ENCODE measurements at places on chromosomes 12 and 14. TPM values are rescaled to one million over a fixed set of nuclear protein-coding genes. Genes with fewer than 3 reads are reported as not detected.

- H3K4me1 ChIP-seq: peaks cover 9% of the 10 kb centered on the region
- H3K27ac ChIP-seq: no peak overlapping the region
- H3K27me3 ChIP-seq: no peaks in the 10 kb centered on the region
These were observed 87.8 kb upstream of the ZFP36L1 start for GRCh38 chr14:68880581-68881105.

Gene SLC6A13
- total RNA-seq: 0.72 TPM

GRCh38 chr12:14841761-14842160, 1.6 kb downstream of the ART4 start:
- H3K4me1 ChIP-seq: peaks cover 35% of the 10 kb centered on the region
- no peaks in the 10 kb centered on the region for H3K27me3 ChIP-seq
- no peak overlapping the region for H3K4me3 ChIP-seq
- DNase-seq: peak; percentile 84
- peak overlapping the region; percentile 86 for H3K27ac ChIP-seq
- H3K36me3 ChIP-seq: no peaks in the 10 kb centered on the region

Gene CCDC38
- not detected for total RNA-seq

GRCh38 chr12:108821407-108822397, 35.7 kb downstream of the SSH1 start:
- peak; percentile 60 for DNase-seq
- no peak overlapping the region for H3K4me3 ChIP-seq
- peak overlapping the region; percentile 72 for H3K27ac ChIP-seq
- peaks cover 42% of the 10 kb centered on the region for H3K36me3 ChIP-seq
- no peaks in the 10 kb centered on the region for H3K27me3 ChIP-seq
- H3K4me1 ChIP-seq: peaks cover 16% of the 10 kb centered on the region

GRCh38 chr12:107441665-107442300, 243.8 kb upstream of the PWP1 start:
- no peak overlapping the region for H3K27ac ChIP-seq
- no peaks in the 10 kb centered on the region for H3K36me3 ChIP-seq
- H3K4me3 ChIP-seq: no peak overlapping the region
- peaks cover 3% of the 10 kb centered on the region for H3K4me1 ChIP-seq
- DNase-seq: no peak
- H3K27me3 ChIP-seq: no peaks in the 10 kb centered on the region

GRCh38 chr12:109946505-109946904, 46.4 kb downstream of the TCHP start:
- peaks cover 8% of the 10 kb centered on the region for H3K4me1 ChIP-seq
- H3K27ac ChIP-seq: no peak overlapping the region
- H3K36me3 ChIP-seq: peaks cover 62% of the 10 kb centered on the region
- no peak for DNase-seq
- no peak overlapping the region for H3K4me3 ChIP-seq

DNA sequence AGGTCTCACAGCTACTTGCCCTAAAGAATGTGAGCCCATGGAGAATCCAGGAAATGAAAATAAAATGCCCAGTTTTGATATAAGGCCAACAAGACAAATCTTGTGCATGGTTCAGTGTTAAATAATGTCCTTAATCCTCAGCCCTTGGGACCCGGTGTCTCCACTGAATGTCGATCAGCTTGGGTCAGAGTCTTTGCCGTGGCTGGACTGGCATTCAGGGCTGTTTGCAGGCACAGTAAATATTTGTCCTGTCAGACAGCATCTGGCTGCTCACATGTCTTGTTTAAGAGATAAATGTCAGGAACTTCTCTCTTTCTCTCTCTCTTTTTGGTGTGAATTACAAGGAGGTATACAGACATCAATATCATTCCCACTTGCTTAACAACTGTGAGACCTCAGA, 452.5 kb downstream of the FUT8 start:
- no peak for DNase-seq
- H3K4me1 ChIP-seq: no peaks in the 10 kb centered on the region
- no peak overlapping the region for H3K4me3 ChIP-seq

- DNase-seq: no peak
- H3K4me1 ChIP-seq: peaks cover 6% of the 10 kb centered on the region
- no peak overlapping the region for H3K4me3 ChIP-seq
These were observed 36.7 kb downstream of the PTPRR start for GRCh38 chr12:70883855-70884254.

Gene CDCA4
- total RNA-seq: 33.0 TPM

DNA sequence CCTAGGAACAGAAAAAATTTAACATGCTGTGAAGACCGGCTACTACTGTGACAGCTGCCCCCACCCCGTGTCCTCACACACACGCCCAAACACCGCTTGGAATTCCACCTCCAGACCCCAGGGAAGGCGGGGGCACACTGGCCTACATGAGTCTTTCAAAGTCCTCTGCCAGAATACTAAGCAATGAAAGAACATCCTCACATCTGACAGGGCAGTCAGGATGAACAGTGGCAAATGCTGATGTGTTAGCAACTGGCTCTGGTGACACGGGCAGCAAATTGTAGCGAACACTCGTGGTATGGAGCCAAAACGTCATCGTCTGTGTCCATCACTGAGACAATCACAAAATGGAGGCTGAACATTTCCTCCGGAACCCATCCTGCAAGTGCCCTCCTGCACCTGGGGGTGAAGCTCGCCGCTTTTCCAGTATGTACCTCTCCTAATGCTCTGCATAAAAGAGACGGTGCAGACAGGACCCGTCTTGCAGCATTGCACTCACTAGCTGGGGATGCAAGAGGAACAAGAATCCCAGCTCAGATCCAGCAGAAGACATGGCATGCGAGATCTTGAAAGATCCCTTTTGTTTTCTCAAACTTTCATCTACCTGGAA, 94.8 kb downstream of the BCL11B start:
- H3K27ac ChIP-seq: no peak overlapping the region
- H3K27me3 ChIP-seq: no peaks in the 10 kb centered on the region
- H3K4me3 ChIP-seq: no peak overlapping the region
- H3K4me1 ChIP-seq: peaks cover 6% of the 10 kb centered on the region

Gene LMBR1L
- 35.7 TPM for total RNA-seq

DNA sequence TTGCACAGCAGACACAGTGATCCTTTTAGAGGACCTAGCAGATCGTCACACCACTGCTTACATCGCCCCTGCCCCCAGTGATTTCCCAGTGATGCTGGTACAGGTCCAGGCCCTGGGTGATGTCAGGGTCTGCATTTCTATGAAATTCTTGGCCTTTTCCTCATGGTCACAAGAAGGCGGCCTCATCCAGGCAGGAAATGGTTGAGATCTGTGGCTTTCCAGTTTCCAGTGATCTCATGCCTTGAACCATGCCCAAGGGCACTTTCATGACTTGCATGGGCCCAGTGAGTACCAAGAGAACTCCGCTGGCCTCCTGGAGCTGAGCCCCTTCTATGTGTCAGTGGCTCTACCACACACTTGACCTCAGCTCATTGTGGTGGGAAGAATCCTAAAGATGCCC, 41.9 kb upstream of the BDKRB2 start:
- H3K27me3 ChIP-seq: no peaks in the 10 kb centered on the region
- no peak overlapping the region for H3K4me3 ChIP-seq
- H3K4me1 ChIP-seq: peaks cover 5% of the 10 kb centered on the region
- no peak for DNase-seq

DNA sequence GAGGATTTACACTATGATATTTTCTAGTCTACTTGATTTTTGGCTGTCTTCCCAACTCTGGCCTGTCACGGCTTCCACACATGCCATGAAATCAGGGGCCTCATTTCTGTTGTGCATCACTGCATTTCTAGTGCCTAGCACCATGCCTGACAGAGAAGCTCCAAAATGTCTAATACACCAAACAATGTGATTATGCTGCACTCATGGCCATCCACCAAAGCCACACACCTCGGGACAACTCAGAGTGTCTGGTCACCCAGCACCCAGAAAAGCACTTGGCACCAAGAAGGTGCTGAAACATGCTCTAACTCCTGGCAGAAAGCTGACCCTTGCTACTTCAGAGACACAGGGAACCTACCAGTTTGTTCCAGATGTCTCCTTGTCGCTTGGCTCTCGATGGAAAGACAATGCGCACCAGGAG, 11.3 kb downstream of the GCN1 start:
- no peak overlapping the region for H3K4me3 ChIP-seq
- no peaks in the 10 kb centered on the region for H3K27me3 ChIP-seq
- H3K36me3 ChIP-seq: peaks cover 94% of the 10 kb centered on the region
- no peak for DNase-seq
- H3K4me1 ChIP-seq: peaks cover 12% of the 10 kb centered on the region

DNA sequence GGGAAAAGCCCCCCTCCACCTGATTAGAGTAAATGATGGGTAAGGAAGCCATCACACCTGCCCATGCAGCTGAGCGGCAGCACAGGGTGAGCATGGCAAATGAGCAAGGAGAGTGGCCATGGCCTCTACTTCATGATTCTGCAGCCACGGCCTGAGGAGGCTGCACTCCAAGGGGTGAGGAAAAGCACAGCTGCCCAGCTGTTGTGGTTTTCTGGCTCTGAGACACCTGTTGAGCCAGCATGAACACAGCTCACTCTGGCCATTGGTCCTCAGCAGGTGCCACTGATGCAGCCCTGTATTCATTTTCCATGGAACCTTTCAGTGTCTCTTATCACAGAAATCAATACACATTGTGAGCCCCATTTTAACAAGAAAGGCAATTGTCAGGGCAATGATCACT, 707.2 kb downstream of the AACS start:
- H3K36me3 ChIP-seq: no peaks in the 10 kb centered on the region
- DNase-seq: no peak
- no peaks in the 10 kb centered on the region for H3K27me3 ChIP-seq

GRCh38 chr12:124492879-124493808, 74.3 kb downstream of the NCOR2 start:
- H3K4me3 ChIP-seq: no peak overlapping the region
- peaks cover 8% of the 10 kb centered on the region for H3K4me1 ChIP-seq
- H3K27ac ChIP-seq: no peak overlapping the region
- no peak for DNase-seq
- H3K36me3 ChIP-seq: peaks cover 32% of the 10 kb centered on the region

Gene NID2
- total RNA-seq: not detected

- H3K27ac ChIP-seq: no peak overlapping the region
- no peaks in the 10 kb centered on the region for H3K27me3 ChIP-seq
- no peak for DNase-seq
- H3K36me3 ChIP-seq: no peaks in the 10 kb centered on the region
- no peak overlapping the region for H3K4me3 ChIP-seq
- no peaks in the 10 kb centered on the region for H3K4me1 ChIP-seq
These were observed 95.1 kb upstream of the PTPRB start for GRCh38 chr12:70732287-70732686.

Gene TROAP
- 41.9 TPM for total RNA-seq

GRCh38 chr14:31110872-31111271, 84.7 kb upstream of the STRN3 start:
- peaks cover 81% of the 10 kb centered on the region for H3K36me3 ChIP-seq
- no peak for DNase-seq
- H3K4me1 ChIP-seq: no peaks in the 10 kb centered on the region
- H3K27ac ChIP-seq: no peak overlapping the region
- no peak overlapping the region for H3K4me3 ChIP-seq

DNA sequence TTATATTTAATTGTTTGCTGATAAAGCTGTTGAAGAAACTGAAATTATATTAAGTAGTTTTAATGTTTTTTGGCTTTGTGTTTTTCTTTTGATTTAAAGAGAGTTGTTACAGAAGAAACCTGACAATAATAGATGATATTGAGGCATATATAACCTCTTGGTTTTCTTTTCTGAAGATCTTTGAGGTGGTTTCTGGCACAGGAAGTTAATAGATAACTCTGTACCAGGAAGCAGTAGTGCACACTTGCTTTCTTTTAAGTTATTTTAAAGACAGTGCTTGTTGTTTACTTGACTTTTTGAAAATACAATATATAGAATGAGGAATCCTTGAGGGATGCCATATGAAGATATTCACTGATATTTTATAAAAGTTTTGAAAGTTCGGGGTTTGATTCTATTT, 209.0 kb upstream of the FBXO33 start:
- H3K36me3 ChIP-seq: no peaks in the 10 kb centered on the region
- no peak overlapping the region for H3K4me3 ChIP-seq
- H3K27ac ChIP-seq: no peak overlapping the region
- H3K27me3 ChIP-seq: peaks cover 36% of the 10 kb centered on the region

Gene CD69
- not detected for total RNA-seq

DNA sequence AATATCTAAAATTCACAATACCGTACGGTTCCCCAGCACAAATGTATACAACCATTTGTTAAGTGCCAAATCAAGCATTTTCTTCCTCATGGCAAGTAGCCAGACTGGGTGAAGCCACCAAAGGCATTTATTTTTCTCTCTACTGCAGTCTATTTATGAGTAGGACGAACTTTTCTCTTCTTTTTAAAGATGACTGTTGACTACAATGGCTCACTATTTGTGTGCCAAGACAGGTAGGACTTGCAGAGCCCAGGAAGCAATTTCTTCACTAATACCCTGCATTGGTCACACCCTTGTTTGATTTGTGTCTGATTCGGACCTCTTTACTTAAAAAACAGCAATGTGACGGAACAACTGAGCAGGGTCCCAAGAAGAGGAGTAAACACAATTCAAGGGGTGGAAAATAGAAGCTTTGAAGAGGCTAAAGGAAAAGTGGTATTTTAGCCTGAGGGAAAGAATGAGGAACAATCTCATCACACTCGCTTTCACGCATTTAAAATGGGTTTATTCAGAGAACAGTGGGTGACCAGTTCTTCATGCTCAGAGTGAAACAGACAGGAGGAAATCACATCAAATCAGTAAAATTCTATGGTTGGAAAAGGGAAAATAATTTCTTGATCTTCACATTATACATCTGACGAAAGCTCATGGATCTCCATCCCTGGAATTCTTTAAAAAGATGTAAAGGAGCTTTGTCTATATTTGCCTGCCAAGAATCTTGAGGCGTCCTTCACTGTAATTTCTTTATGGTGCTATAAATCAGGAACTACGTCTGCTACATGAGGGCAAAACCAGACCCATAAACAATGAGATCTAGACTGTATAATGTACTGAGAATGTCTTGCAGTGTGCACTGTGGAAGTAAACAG, 183.8 kb downstream of the PPM1H start:
- H3K4me3 ChIP-seq: no peak overlapping the region
- no peak for DNase-seq
- no peaks in the 10 kb centered on the region for H3K27me3 ChIP-seq
- no peaks in the 10 kb centered on the region for H3K4me1 ChIP-seq

GRCh38 chr14:89164168-89165073, 252.6 kb downstream of the FOXN3 start:
- DNase-seq: no peak
- no peak overlapping the region for H3K4me3 ChIP-seq
- H3K4me1 ChIP-seq: peaks cover 6% of the 10 kb centered on the region
- H3K27ac ChIP-seq: no peak overlapping the region
- peaks cover 13% of the 10 kb centered on the region for H3K36me3 ChIP-seq

Data from MCF 10A (cell line).